ENCODE measurements at places on chromosomes 3 and 15.

DNA sequence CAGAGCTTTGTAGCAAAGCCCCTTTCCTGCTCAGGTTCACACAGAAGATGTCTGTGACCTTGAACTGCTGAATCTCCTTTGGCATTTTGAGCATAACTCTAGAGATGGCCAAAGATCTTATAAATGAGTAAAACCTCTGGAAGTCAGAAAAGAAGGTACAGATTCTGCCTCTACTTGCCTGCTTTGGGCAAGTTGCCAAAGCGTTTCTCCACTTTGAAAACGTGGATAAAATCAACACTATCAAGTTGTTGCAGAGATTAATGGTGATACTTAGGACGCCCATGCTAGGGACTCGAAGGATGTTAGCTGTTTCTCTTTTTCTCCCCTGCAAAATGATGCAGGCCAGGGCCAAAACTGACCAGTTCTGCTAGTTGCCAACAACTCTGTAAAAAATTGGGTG is 68.0 kb upstream of the CMTM7 start:
- no peak for DNase-seq

DNA sequence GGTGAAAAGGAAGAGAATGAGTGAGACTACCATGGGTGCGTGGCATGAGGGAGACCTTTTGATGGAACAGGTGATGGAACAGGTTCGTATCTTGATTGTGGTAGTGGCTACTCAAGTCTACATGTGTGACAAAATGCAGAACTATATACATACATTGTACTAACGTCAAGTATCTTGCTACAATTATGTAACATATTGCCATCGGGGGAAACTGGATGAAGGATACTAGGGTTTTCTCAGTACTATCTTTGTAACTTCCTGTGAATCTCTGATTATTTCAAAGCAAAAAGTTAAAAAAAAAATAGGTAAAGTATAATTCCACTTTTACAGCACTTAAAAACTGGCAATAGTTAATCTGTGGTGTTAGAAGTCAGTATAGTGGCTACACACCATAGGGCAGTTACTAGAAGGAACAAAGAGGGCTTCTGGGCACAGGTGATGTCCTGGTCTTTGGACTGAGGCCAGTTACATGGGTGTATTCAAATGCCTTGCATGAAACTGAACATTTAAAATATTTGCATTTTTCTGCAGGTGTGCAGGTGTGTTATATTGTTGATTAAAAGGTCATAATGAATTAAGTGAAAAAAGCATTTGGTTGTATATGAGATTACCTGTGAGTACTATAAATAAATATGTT is 61.4 kb downstream of the LRRK1 start:
- DNase-seq: no peak

- no peak for DNase-seq
Measured at GRCh38 chr3:65351753-65352152, 664.0 kb upstream of the ADAMTS9 start.

GRCh38 chr15:43096411-43096810 is 9.4 kb downstream of the UBR1 start:
- DNase-seq: no peak

GRCh38 chr3:169836942-169837275 is 24.2 kb upstream of the LRRC34 start:
- DNase-seq: no peak

- DNase-seq: no peak
Measured at GRCh38 chr3:177451864-177452830, 254.9 kb upstream of the TBL1XR1 start.

GRCh38 chr15:46956456-46956855 is 760.8 kb upstream of the SEMA6D start:
- DNase-seq: no peak

GRCh38 chr3:77935418-77935817 is 895.5 kb downstream of the ROBO2 start:
- DNase-seq: no peak

DNA sequence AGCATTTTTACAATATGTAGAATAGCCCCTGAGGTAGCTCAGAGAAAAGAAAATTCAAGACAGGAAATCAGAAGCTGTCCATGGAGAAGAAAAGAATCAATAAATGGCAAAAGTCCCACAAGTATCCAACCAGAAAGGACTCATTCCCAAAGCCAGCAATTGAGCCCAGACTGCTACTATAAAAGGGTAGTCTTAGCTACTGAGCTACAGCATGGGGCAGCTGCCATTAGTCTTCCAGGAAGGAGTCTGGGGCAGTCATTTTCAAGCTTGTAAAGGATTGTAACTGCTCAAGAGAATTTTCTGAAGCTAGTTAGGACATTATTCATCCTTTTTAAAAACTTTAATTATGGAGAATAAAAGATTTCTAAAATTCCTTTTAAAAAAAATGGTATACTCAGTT is 10.5 kb downstream of the LEKR1 start:
- no peak for DNase-seq

DNA sequence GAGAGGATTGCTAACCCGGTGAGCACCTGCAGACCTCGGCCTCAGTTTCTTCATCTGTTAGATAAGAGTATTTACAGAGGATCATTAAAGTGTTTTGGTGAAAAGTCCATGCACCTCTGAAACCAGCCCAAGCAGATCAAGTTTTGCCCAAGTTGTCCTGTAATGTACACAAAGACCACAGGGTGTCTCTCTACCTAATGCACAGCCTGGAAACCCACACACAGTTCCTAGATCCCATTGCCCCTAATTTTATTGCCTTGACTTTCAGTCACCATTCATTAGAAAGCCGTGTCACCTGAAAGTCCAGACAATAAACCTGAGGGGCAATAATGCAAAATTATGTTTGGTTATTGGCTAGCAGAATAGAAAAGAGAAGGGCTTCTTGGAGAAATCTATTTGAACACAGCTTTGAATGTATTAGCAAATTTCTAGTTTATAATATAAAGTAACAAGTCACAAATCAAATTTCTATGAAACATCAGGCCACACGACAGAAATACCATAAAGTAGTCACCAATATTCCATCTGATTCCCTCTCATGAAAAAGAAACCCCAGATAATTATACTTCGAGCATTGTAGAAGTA is 161.3 kb upstream of the SLC2A2 start:
- DNase-seq: peak; percentile 40

DNA sequence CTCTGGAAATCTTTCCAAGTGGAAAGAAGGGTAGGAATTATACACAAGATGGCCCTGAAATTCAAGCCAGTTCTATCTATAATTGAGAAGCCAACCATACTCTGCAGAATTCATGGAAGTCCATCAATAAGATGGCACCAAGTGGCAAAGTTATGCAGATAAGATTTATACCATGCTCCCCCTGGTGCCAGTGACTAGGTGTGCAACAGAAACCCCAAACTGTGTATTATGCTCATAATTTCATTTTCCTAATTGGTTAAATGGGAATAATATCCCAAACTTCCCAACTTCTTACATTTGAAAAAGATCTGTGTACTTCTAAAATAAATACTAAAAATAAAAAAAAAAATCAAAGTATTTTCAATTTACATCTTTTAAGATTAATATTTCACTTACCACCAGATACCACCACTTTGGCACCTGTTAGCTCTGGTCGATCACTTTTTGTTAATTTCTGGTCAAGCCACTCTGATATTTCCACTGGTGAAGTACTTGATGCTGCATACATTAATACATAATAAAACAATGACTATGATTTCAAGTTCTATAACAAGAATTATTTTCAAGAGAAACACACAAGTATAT is 25.9 kb downstream of the ETFA start:
- DNase-seq: no peak

DNA sequence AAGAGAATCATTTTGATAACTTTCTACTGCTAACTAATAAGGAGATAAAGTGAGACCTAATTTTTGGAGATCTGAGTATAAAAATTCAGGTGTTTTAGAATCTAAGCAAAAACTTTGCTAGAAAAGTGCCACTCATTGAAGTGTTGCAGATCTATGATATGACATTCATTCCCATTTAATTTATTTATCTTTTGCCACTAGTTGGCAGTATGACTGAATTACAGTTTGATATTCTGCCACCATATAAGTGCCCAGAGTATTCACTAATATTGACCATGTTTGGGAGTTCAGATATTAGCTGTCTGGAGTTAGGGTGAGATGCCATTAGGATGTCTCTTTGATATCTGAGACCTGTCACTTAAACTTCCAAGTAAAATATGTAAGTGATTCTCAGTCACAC is 251.3 kb upstream of the GBE1 start:
- no peak for DNase-seq

- no peak for DNase-seq
Measured at GRCh38 chr15:68541743-68542142, 37.0 kb upstream of the CORO2B start.

GRCh38 chr3:20104167-20104661 is 64.0 kb downstream of the KAT2B start:
- DNase-seq: no peak

GRCh38 chr3:41960826-41961750 is 815 bp downstream of the ULK4 start:
- peak; percentile 11 for DNase-seq

DNA sequence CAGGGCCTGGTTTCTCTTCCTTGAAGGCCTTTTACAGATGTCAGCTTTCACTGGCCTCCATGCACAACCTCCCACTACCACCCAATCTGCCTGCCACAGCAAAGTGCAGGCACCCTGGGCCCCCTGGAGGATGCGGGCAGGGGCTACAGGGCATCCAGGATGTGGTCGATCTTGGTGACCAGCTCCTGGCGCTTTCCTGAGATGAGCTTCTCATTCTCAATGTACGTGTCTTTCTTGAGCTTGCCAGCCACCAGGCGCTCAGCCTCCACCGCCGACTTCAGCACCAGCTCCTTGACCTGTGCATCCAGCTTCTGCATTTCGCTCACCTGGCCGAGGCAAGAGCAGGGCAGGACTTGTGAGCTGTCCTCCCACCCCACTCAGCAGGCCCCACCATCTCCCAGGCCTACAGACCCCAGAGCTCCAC is 30.3 kb downstream of the RPN1 start:
- DNase-seq: no peak

DNA sequence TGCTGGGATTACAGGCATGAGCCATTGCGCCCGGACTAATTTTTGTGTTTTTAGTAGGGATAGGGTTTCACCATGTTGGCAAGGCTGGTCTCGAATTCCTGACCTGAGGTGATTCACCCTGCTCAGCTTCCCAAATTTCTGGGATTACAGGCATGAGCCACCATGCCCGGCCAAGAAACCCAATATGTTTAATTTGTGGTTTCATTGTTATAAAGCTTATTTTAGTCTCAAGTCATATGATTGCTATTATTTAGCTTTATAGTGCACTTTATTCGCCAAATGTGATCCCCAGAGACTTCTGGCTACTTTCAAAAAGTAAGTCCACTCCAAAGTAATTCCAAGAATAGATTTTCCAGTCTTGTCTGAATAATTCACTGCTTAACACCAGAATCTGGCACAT is 19.3 kb upstream of the SLC4A7 start:
- DNase-seq: no peak

DNA sequence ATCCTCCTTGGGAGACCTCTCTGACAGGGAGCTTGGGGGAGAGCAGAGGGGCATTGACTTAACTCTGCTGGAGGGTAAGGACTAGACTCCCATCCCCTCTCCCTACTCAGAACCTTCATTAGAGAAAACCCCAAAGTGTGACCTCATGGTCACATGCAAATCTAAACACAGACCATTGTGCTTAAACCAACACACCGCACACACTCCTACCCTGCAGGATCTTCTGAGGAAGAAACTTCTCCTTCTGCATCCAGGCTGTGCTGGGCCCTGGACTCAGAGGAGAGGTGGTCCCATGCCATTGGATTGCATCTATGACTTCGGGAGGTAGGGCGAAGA is 805 bp upstream of the PARP16 start:
- DNase-seq: no peak

- DNase-seq: no peak
Measured at GRCh38 chr3:12780751-12781150, 15.7 kb upstream of the CAND2 start.

DNA sequence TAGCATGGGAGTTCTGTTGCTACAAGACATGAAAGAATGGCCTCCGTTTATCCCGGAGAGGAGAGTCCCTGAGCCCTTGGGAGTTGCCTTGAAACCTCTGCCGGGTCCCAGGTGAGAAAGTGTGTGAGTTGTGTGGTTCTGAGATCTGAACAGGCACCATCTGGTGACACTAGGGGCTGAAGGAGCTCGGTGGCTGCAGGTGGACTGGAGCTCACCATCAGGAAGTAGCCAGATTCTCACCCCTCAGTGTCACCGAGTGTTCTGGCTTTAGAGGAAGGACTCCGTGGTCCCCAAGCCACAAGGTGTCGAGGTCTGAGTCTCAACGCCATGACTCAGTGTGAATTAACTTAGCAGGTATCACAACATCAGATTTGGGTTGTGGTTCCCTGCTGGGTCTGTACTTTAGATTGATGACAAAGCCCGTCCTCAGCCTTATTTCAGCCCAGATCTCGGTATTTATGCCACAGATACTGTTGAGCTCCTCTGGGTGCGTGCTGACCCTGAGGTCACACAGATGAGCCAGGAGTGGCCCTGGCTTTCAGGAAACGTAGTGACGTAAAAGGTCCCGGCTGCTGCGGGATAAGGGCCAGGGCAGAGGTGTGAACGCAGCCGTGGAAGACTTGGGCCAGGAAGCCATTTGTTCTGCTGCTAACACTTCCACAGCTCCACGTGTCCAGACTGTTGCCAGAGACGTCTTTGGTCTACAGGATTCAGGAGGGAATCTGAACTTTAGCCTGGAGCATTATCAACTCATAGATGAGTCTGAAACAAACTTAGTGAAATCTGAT is 54.4 kb downstream of the PGPEP1L start:
- DNase-seq: no peak

GRCh38 chr3:161576714-161577510 is 80.3 kb downstream of the OTOL1 start:
- DNase-seq: peak; percentile 85

DNA sequence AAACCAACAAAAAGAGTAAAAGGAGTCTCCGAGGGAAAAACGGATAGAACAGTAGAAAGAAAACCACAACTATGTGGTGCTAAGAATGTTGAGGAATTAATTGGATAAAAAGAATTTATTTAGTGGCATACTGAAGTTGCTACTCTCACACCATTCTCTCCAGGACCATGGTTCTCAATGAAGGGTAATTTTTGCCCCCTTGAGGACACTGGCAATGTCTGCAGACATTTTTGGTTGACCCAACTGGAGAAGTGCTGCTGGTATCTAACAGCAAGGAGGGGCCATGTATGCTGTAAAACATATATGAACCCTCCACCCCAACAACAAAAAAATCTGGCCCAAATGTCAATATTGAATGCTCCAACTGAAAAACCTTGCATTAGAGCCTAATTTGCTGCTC is 85.9 kb upstream of the CSPG5 start:
- DNase-seq: no peak
